T47D (cell line): ENCODE measurements at places on chromosomes 16 and 17.

- DNase-seq: no peak
Observed at GRCh38 chr16:2206420-2206779, 1.1 kb downstream of the MLST8 start.

- DNase-seq: no peak
Observed at GRCh38 chr17:50817838-50818237, 17.5 kb upstream of the WFIKKN2 start.

DNA sequence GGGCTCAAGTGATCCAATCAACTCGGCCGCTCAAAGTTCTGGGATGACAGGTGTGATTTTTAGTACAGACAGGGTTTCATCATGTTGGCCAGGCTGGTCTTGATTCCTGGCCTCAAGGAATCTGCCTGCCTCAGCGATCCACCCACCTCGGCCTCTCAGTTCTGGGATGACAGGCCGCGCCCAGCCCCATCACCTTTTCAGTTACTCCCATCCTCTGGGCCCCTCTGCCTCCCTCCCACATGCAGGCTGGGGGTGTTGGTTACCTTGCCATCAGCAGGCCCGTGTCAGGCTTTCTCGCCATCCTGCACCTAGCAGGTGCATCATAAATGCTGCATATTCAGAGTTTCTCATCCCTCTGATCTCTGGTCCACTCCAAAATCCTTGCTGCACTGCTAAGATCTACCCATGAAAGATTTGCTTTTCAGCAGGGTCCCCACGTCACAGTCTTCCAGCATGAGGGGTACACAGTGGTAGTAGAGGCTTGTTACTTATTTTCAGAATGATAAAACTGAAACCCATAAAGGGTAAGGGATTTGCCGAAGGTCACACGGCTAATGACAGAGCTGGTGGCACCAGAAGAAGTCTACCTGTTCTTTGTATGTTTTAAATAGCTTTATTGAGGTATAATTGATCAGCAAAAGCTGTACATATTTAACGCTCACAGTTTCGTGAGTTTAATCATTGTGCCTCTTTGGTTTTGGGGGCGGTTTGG, 16.6 kb downstream of the PMM2 start:
- DNase-seq: no peak

- no peak for DNase-seq
Observed at GRCh38 chr17:19346351-19347255, 15.9 kb downstream of the B9D1 start.
